ENCODE measurements at places on chromosomes 13 and 19. TPM values are rescaled to one million over a fixed set of nuclear protein-coding genes. Genes with fewer than 3 reads are reported as not detected.

- DNase-seq = peak; percentile 74
Observed at GRCh38 chr19:47693489-47693888, 19.7 kb upstream of the EHD2 start.

DNA sequence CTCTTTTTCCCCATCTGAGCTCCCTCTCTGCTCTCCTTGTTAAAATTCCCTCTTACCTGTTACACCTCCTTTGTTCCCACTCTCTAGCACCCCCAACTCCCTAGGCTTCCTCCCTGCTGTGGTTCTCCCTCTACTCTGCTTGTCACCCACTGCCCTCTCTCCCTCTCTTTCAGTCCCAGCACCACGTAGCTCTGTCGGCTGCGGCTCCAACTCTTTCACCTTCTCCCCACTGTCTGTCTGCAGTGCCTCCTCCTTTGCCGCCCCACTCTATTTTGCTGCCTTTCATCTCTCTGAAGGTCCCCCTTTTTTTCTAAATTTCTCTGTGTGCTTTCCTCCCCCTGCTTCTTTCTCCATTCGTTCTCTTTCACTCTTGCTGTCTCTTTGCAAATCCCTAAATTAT is 1.1 kb downstream of the ZNF836 start:
- DNase-seq = peak; percentile 14

DNA sequence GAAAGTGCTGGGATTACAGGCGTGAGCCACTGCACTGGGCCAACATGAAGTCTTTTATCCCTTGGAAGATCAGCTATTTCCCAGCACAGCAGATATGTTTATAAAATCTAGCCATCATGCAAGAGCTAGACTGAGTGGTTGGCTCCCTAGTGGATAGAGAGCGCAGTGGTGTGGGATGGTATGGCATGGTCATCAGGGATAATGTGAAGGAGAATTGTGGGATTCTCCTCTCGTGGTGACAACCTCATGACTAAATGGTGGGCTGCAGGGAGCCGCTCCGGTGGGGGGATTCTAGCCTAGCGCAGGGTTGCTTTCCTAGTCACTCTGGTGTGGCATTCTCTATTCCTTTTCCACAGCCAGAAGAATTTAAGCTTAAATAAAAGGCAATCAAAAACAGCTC is 43.3 kb upstream of the GPI start:
- DNase-seq = no peak

GRCh38 chr13:52711286-52711685 is 28.3 kb downstream of the CNMD start:
- DNase-seq = peak; percentile 32

- peak; percentile 33 for DNase-seq
Observed at GRCh38 chr13:32381539-32381938, 46.4 kb downstream of the N4BP2L1 start.

DNA sequence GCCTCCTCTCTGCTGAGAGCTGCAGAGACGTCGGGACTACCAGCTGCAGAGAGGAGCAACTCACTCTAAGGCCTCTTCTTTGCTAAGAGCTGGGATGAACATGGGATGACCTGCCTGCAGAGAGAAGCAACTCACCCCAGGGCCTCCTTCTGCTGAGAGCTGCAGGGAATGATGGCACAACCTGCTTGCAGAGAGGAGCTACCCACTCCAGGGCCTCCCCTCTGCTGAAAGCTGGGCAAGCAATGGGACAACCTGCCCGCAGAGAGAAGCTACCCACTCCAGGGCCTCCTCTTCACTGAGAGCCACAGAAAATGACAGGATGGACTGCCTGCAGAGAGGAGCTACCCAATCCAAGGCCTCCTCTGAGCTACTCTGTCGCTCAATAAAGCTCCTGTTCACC is 6.9 kb upstream of the MLLT1 start:
- DNase-seq = no peak

Gene SERP2
- total RNA-seq = 0.17 TPM

DNA sequence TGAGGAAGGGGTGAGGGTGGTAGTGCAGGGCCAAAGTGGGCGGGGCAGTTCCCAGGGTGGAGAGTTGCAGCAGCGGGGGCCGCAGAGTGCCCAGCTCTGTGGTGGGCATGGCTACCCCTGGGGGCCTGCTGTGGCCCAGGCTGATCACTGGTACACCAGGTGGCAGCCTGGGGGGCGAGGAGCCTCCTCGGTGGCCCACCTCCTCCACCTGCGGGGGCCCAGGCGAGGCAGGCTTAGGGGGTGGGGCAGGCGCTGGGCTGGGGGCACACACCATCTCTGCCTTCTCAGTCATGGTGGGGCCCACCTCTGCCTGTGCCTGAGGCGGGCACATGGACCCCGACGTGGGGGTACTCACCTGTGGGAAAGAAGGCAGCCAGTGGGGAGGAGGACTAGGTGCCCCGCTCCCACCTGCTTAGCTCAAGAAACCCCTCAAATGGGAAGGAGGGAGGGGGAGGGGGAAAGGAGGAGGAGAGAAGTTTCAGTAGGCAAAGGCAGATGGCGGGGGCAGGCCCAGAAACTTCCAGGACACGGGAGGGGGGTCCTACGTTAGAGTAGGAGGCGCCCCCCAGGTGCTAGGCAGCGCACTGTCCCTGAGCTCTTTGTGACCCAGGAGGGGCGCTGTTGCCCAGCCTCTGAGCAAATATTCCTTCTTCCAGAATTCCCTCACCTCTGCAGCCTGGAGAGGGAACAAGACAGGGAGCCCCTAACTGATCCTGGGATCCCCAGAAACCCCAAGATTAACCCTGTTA is 1.6 kb downstream of the LYL1 start:
- DNase-seq = peak; percentile 86

Gene ODAD3
- total RNA-seq = 0.66 TPM

Gene QPCTL
- 26.2 TPM for total RNA-seq

DNA sequence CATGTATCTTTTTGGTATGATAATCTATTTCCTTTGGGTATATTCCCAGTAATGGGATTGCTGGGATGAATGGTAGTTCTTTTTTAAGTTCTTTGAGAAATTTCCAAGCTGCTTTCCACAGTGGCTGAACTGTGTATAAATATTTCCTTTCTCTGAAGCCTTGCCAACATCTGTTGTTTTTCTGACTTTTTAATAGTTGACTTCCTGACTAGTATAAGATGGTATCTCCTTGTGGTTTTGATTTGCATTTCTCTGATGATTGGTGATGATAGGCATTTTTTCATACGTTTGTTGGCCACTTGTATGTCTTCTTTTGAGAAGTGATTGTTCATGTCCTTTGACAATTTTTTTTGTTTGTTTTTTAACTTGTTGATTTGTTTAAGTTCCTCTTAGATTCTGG is 61.6 kb upstream of the PCDH17 start:
- no peak for DNase-seq

Data from H7 (cell line).